ENCODE measurements at places on chromosomes 5 and 9.

GRCh38 chr9:92727716-92728700 is 36.6 kb downstream of the BICD2 start:
- DNase-seq, result no peak

DNA sequence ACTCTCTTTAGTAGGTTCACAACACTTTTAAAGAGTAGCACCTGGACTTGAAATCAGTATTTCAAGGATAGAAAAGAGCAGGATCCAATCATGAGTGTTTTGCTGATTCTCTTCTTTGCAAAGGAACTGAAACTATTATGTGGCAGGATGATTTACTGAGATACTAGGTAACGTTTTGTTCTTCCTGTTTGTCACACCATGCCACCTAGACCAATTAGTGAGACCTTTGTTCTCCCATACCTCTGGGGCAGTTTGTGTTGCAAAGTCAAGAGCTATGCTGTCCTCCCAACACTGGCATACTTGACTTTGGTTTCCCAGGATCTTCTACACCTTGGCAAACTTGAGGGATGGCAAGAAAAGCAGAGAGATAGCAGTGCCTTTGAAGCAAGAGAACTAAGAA is 43.4 kb downstream of the PPP1R2B start:
- no peak for DNase-seq

GRCh38 chr5:57211039-57211438 is 37.2 kb downstream of the GPBP1 start:
- DNase-seq, result no peak

- DNase-seq, result no peak
These were observed 396.2 kb downstream of the EFNA5 start for GRCh38 chr5:107274571-107274970.

- DNase-seq, result no peak
These were observed 1.9 kb upstream of the PCDH1 start for GRCh38 chr5:141879941-141880738.

GRCh38 chr5:81779125-81779915 is 28.4 kb upstream of the SSBP2 start:
- DNase-seq, result no peak

DNA sequence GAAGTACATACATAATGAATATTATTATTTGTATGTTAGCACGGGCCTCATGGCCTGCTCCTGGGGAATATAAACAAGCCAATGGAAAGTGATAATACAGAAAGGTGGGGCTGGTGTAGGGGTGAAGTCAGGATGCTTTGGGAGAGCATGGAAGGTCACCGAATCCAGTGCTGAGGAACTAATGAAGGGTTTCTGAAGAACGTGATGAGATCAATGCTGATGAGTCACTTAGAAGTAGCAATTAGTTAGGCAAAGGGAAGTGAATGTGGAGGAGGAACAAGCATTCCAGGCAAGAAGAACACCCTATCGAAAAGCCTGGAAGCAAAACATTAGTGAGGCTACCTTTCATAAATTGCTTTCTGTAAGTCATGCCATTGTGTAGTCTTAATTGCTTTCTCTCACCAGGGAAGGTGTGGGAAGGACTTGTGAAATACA is 2.1 kb downstream of the ANXA1 start:
- DNase-seq, result no peak

DNA sequence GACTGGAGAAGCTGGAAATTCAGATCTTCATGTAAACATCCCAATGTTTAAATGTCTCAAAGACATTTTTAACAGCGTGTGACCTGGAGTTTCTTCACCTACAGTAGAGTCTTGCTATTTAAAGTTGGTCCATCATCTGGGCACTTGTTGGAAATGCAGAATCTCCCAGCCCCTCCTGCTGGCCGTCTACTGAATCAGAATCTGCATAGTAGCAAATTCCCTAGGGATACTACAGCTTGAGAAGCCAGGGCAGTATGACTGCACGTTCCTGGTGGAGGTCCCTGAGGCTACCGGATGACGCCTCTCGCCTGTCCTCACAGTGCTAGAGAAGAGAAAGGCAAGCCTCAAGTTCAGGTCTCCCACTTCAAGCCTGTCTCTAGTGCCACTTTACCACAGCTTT is 15.7 kb downstream of the SAP30L start:
- no peak for DNase-seq

DNA sequence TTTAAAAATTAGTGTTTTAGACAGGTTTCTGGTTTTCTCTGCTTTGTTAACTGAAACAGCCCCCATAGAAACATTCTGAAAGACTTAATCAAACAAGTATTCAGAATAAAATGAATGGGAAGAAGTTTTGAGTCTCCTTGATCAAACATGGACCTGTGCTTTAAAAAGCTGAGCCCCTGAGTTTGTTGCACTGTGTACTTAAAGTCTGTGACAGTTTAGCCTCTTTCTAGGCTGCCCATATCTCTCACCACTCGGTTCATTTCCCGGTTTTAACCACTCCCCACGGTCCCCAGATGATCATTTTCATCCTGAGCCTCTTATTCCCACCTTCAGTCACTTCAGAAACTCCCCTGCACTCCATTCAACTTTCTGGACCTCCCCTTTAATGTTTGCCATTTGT is 215.9 kb upstream of the DMRT1 start:
- no peak for DNase-seq

DNA sequence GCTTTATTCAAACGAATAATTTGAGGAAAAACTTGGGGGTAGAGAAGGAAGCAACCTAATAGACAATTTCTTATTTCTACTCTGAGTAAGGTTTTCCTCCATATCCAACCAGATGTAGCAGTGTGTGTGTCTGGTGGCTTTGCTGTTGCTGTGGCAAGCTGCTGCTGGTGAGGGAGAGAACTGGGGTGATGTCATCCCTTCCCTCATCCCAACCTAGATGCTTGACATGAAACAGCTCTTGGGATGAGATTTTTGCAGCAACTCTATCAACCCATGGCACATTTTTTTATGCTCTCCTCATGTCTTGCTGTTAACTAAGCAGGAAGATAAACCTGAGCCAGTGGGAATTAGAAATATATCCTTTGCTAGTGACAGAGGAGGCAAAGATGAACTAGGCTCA is 135.8 kb downstream of the PCSK1 start:
- no peak for DNase-seq

GRCh38 chr5:169202969-169203368 is 98.0 kb downstream of the SLIT3 start:
- no peak for DNase-seq

DNA sequence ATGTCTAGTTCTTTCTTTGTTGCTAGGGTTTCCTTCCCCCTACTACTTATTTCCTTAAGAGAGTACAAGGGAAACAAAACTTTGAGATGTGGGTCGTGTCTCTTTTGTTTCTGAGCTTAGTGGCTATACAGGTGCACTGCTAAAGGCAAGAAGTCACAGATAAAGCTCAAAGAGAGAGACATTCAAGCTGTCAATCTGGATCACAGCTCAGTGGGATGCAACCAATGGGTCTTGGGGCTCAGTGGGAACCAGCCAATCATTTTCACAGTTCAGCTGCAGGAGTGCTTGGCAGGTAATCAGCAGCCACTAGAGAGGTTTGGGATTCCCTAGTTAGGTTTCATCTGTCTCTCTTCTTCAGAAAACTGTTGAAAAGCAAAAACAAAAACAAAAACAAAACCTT is 135.4 kb upstream of the SGCD start:
- DNase-seq, result no peak

- no peak for DNase-seq
These were observed 63.5 kb downstream of the ZNF354C start for GRCh38 chr5:179123491-179124272.

DNA sequence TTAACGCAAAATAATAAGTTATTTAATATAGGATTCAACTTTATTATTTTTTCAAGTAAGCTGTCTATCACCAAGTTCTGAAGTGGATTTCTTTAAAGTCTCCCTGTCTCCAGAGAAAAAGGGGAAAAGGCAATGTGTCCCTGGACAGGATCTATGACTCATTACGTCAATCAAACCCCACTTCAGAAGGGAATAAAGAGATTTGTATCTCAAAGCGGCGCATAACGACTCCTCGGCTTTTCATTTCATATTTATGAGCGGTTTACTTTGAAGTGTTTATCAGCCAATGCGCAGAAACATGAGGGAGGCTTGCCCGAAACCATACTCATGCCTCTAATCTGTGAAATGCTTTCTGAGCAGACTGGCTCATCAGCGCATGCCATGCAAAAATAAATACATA is 938.6 kb upstream of the WWC1 start:
- DNase-seq, result peak; percentile 4

DNA sequence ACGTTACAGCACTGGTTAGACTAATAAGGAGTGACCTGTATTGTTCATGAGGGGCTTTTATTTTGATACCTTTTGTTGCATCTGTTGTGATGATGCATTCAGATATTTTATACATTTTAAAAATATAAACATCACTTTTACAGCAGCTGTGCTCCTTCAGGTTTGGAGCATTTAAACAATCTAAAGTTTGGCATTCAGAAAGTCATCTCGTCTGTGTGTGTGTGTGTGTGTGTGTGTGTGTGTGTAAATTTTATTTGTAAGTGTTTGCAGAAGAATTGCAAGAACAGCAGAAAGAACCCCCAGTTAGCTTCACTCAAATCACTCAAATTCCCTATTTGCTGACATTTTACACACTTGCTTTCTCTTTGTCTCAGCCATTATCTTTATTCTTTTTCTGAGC is 87.4 kb downstream of the ERCC6L2 start:
- DNase-seq, result no peak

GRCh38 chr9:121372239-121373010 is 2.4 kb upstream of the STOM start:
- no peak for DNase-seq

DNA sequence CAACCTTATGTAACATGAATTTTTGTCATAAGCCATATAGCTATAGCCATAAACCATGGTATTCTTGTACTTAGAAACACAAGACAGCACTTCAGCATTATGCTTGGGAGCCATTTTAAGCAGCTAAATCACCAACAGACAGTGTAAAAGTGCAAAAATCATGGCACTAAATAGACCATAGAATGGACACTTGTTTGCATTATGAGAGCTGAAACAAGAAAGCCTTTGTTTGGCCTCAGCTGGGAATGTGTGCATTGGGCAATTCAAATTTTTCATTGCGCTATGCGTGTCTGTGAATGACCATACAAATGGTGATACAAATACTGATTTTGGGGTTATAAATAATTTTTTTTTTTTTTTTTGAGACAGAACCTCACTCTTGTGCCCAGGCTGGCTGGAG is 23.7 kb downstream of the KDM4C start:
- no peak for DNase-seq

DNA sequence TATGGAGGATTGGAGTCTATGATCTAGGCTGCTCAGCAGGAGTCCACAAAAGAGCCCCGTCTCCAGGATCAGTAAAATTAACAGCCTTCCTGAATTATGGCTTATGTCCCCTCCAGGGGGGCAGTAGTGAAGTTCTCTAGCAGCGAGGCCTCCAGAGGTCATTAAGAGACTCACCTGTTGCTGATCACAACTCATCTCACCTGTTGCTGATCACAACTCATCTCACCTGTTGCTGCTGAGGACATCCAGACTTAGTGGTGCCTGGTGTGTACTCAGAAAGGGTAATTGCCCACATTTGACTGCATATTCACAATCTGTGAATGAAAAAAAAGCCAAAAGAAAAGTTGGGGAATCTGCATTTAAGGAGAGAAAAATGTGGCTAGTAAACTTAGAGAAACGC is 129.5 kb downstream of the SMARCA2 start:
- DNase-seq, result no peak

GRCh38 chr5:120354126-120354525 is 110.0 kb upstream of the PRR16 start:
- DNase-seq, result no peak

- DNase-seq, result no peak
These were observed 20.6 kb upstream of the VCAN start for GRCh38 chr5:83450967-83451248.

GRCh38 chr9:101512116-101512515 is 21.5 kb upstream of the RNF20 start:
- no peak for DNase-seq

DNA sequence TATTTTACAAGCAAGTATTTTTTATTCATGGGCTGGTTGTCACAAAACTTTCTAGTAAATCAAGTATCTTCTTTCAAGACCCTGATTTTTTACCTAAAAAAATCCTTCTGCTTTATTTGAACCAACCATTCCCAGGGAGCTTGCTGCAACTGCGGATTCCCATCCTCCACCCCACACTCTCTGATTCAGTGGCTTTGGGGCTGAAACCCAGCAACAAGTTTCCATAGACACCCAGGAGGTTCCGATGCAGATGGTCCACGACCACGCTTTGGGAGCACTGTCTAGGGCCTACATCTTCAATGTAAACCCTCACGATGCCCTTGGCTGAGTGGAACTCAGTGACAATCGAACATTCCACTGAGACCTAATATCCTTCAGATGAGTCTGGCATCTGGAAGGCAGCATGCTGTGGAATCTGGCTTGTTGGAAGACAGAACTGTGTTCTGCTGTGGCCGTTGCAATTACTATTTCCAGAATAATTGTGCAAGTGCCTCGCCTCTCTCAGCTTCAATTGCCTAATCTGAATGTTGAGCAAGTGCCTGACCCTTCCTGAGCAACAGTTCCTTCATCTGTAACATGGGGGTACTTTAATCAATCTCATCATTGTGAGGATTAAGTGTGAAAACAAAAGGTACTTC is 105.1 kb downstream of the INSYN2B start:
- DNase-seq, result no peak

- DNase-seq, result no peak
These were observed 40.4 kb downstream of the LPAR1 start for GRCh38 chr9:110997847-110998246.

GRCh38 chr5:60410427-60410826 is 289.5 kb downstream of the DEPDC1B start:
- no peak for DNase-seq

GRCh38 chr9:121294866-121295661 is 27.1 kb downstream of the GSN start:
- no peak for DNase-seq

DNA sequence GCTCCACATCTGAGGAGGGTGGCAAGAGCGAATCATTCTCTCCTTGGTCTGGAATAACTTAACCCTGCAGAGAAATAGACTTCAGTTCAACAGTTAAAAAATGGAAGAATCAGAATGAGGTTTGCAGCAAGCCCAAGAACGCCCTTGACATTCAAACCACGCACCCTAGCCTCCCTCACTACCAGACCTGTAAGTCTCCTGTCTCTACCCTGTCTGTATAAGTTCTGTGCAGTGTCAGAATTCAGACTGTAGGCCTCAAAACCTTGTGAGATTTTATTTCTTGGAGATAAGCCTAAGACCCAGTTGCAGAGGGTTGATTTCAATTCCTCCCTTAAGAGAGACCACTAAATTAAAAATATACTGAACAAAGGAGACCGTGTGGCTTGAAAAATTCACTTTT is 35.8 kb upstream of the PLPP1 start:
- no peak for DNase-seq

DNA sequence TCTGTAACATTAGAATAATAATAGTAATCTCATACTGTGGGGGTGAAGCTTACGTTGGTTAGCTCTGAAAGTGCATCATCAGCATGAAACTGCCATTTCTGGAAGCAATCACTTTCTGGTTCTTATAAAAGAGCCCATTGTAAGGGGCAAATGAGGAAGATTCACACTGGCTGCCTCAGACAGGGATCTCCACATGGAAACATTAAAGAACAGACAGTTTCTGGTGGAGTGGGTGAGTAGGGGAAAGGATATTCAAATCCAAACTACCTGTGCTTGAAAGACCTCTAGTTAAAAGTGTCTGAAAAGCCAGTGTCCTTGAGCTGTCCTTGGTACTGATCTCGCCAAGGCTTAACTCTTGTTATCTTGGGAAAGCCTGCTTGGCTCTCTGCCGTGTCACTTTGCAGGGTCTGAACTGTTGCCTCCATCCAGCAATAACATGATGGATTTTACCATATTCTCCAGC is 19.1 kb upstream of the SLC31A2 start:
- DNase-seq, result peak; percentile 36
